ENCODE measurements at places on chromosomes 2 and 18.

- DNase-seq = no peak
These were observed 446.3 kb downstream of the LPIN1 start for GRCh38 chr2:12192762-12193161.

DNA sequence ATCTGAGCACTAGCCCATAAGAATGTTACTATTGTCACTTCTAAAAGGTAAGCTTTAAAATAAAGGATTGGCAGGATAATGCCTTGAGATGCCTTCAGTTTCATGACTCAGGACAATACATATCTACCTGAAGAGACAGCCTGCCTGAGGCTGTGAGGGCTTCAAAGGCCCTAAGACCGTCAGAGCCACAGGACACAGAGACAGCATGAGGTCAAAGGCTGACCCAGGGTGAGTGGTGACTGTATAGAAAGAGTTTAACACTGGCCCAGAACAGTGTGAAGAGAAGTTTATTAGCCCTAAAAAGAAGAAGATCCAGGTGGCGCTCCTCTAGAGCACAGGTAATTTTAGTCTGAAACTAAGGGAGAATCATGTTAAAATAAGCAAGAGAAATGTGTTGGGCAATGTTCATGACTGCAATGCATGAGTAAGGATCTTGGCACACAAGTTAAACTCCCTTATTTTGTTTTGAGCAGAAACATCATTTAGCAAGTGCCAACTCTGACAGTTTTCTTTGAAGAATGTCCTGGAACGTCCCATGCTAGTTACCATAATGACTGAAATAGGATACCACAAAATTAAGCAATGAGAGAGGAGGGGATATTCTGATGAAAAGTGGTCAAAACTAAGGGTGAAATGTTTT, 78.1 kb upstream of the FAM110C start:
- no peak for DNase-seq

GRCh38 chr18:57762686-57763085, 40.4 kb downstream of the ATP8B1 start:
- no peak for DNase-seq

DNA sequence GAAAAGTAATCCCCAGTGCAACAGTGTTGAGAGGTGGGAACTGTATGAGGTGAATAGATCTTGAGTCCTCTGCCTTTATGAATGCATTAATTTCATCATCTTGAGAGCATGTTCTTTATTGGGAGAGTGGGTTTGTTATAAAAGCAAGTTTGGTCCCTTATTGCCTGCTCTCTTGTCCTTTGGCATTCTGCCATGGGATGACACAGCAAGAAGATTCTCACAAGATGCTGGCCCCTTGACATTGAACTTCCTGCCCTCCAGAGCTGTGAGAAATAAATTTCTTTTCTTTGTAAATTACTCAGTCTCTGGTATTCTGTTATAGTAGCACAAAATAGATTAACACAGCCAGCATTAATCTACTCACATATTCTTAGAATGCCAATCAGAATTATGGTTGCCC, 108.6 kb downstream of the EHBP1 start:
- no peak for DNase-seq

- no peak for DNase-seq
These were observed 31.9 kb upstream of the CEP68 start for GRCh38 chr2:65024149-65024829.

DNA sequence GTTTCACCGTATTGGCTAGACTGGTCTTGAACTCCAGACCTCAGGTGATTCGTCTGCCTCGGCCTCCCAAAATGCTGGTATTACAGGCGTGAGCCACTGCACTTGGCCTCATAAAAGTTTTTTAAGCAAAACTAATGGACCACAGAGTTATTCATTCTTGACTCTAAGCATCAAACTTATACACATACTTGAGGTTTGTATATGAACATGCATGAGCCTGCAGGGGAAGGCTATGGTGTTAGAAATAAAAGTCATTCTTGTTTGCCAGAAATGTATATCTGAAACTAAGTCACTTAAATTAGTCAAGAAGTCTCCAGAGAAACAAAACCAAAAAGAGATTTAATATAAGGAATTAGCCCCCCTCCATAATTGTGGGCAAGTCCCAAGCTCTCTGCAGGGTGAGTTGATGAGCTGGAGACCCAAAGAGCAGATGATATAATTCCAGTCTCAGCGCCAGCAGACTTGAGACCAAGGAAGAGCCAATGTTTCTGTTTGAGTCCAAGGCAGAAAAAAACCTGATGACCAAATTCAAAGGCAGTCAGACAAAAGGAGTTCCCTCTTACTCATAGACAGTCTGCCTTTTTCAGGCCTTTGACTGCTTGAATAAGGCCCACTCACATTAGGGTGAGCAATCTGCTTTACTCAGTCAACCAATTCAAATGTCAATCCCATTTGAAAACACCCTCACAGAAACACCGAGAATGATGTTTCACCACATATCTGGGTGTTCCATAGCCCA, 69.0 kb upstream of the DSG1 start:
- no peak for DNase-seq

- no peak for DNase-seq
These were observed 267.8 kb upstream of the EPAS1 start for GRCh38 chr2:46029332-46029811.

- no peak for DNase-seq
These were observed 605 bp downstream of the C2orf68 start for GRCh38 chr2:85611217-85611704.

DNA sequence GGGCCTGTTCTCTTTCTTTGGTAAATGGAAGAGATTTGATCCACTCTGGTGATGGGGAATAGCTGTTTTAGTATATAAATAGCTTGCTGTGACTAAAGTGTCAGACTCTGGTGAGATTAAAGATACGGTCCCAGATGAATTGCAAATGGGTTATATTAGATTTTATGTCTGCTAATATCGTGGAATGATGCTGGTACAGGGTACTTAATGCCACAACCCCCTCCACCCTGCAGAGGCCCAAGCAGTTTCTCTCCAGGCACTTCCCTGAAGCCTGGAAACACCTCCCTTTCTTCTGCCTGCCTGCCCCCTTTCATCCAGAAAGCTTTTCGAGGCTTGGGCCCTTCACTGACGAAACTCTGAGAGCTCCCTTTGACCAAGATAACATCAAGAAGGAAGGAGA, 21.4 kb upstream of the RFX8 start:
- DNase-seq = no peak

DNA sequence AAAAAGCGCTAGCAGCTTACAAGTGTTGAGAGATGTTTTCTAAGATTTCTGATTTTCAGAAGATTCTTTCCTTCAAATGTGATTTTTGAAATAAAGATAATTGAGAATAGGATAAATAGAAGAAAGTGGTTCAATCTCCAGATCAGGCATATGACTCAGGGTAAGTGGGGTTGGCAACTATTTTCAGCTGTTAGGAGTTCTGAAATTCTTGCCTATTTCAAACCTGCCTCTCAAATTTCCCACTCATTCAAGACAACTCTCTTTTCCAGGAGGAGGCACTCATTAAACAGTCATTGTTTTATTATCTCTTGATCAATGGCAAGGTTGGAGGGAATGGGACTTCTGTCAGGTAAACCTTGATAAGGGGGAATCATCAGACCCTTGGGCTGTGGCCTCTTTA, 138.9 kb downstream of the HNMT start:
- no peak for DNase-seq

GRCh38 chr2:186558512-186559276, 31.2 kb upstream of the ITGAV start:
- no peak for DNase-seq

GRCh38 chr2:36792951-36793350, 96.4 kb downstream of the VIT start:
- no peak for DNase-seq

- DNase-seq = no peak
These were observed 580.9 kb upstream of the HNMT start for GRCh38 chr2:137383391-137383790.

GRCh38 chr2:34731292-34731691, 1132.2 kb upstream of the FAM98A start:
- no peak for DNase-seq

DNA sequence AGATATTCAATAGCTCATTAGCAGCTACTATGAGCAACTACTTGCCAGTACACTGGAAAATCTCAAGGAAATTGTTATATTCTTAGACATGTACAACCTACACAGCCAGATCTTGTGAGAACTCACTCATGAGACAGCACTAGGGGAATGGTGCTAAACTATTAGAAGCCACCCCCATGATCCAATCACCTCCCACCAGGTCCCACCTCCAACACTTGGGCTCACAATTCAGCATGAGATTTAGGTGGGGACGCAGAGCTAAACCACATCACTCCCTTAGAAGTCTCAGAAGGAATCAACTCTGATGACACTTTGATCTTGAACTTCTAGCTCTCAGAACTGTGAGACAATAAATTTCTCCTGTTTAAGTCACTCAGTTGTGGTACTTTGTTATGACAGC, 418.3 kb upstream of the SPHKAP start:
- DNase-seq = no peak

- DNase-seq = no peak
These were observed 1690.7 kb upstream of the TMEFF2 start for GRCh38 chr2:193885419-193885818.

GRCh38 chr2:39099870-39100728, 20.8 kb downstream of the SOS1 start:
- no peak for DNase-seq

- no peak for DNase-seq
These were observed 148.4 kb upstream of the TWIST2 start for GRCh38 chr2:238699307-238700116.

GRCh38 chr2:184030989-184031388, 567.3 kb upstream of the ZNF804A start:
- no peak for DNase-seq

DNA sequence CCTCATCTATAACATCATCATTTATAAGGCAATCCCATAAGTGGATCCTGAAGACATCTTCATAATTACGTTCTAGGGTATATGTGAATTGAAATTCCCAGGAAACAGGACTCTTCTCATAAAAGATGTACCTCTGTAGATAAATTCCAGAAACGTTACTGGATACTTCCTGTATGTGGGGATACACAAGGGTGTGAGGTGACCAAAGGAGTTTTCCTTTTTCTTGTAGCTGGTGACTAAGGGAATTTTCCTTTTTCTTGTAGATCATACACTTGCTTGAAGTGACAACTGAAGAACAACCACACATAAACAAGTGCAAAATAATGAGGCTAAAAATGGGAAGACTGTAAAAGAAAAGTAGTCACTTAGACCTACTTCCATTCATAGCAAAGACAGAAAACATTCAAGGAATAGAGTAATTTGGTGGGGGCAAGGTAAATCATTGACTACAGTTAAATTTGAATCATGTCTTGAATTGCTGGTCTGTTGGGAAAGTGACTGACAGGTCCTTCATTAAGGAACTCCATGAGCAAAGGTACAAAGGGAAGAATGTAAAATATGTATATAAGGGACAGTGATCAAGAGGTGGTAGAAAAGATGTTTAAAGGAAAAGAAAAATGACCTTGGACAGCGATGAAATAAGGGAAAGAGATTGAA, 53.2 kb upstream of the UBE2E3 start:
- DNase-seq = no peak

Measured in naive thymus-derived CD8-positive, alpha-beta T cell (primary cell).